ENCODE measurements at places on chromosomes 16 and 17.

GRCh38 chr17:59366773-59367656 is 35.6 kb downstream of the YPEL2 start:
- no peak for DNase-seq

GRCh38 chr17:47207143-47208067 is 1.7 kb upstream of the MYL4 start:
- DNase-seq = no peak

DNA sequence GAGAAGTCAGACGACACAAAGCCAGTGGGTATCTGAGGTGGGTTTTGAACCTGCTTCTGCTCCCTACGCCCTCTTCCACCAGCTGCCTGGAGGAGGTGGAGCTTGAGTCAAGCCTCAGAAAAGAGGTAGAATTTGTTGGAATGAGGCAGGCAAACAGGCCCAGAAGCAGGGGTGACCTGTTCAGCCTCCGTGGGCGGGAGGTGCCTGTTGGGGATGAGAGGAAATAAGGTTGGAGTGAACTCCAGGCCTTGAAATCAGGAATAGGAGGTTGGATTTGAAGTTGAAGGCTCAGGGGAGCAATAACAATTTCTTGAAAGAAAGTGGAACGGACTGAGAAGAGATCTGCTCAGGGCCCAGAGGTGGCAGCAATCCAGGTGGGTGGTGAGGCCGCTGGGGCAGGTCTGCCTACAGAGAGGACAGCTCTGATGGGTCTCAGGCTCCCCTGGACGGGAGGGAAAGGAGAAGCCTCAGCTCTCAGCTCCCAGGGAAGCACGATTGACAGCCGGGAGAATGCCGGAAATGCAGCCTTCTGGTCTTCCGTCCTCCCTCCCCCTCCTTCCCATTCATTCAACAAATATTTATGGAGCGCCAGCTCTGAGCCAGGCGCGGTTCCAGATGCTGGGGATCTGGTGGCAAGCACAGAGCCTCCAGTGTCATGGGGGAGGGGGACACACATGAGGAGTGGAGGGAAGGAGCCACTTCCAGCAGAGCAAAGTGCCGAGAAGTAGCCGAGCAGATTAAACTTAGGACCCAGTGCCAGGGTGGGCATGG is 61.9 kb upstream of the CIBAR2 start:
- no peak for DNase-seq

DNA sequence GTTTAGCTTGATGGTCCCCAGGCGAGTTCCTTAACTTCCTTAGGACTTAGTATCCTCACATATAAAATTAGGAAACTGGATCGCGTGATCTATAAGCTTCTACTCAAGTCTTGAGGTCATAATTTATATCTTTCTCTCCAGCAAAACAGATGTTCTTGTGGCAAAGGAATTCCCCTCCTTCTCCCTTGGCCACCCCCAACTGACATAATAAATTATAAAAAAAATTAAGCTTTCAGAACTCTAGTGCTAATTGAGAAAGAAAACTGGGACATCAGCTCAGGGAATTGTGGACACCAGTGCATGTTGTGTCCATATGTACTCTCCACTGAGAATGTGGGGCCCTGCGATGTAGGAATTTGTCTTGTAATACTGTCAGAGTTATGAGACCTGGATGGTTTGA is 13.5 kb downstream of the GNAO1 start:
- DNase-seq = no peak

- no peak for DNase-seq
Observed at GRCh38 chr16:49545741-49546448, 172.3 kb downstream of the C16orf78 start.

GRCh38 chr17:67055041-67055443 is 10.7 kb downstream of the CACNG1 start:
- DNase-seq = no peak

DNA sequence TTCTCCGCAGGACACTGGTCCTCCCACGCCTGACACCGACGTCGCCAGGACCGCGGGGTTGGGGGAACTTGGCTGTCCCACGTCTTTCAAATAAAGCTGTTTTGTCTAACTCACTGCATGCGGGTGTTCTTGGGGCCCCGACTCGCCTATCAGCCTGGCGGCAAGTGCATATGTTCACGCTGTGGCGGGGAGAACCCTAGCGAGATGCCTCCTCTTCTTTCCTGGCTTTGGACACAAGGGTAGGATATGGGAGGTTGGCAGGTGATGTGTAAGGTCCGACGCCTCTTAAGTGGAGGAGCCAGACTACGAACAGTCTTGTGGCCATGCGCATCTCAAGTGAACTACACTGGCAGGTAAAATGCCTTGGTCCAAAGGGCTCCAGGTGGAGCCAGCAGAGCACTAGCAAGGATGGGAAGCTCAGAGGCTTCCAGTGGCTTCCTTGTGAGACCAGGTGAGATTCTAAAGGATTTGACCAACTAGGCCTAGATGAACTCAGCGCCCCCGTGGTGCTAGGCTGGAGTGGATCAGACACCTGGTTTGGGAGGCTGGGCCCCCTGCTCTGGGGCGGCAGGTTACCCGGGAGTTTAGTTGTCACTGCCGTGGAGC is 873 bp upstream of the RPS2 start:
- peak; percentile 22 for DNase-seq

DNA sequence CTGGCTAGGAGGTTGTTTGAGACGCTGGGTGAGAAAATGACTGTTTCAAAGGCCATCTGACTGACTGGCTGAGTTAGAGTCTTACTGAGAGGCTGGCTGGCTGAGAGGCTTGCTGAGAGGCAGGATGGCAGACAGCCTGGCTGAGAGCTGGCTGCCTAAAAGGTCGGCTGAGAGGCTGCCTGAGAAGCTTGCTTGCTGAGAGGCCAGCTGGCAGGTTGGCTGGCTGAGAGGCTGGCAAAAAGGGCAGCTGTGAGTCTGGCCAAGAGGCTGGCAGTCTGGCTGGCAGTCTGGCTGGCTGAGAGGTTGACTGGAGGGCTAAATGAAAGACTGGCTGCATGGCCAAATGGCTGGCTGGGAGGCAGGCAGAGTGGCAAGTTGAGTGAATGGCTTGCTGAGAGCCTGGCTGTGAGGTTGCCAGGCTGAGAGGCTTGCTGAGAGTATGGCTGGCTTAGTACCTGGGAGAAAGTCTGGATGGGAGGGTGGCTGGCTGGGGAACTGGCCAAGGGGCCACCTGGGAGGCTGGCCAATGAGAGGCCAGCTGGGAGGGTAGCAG is 35.3 kb upstream of the ACSM2B start:
- DNase-seq = no peak

DNA sequence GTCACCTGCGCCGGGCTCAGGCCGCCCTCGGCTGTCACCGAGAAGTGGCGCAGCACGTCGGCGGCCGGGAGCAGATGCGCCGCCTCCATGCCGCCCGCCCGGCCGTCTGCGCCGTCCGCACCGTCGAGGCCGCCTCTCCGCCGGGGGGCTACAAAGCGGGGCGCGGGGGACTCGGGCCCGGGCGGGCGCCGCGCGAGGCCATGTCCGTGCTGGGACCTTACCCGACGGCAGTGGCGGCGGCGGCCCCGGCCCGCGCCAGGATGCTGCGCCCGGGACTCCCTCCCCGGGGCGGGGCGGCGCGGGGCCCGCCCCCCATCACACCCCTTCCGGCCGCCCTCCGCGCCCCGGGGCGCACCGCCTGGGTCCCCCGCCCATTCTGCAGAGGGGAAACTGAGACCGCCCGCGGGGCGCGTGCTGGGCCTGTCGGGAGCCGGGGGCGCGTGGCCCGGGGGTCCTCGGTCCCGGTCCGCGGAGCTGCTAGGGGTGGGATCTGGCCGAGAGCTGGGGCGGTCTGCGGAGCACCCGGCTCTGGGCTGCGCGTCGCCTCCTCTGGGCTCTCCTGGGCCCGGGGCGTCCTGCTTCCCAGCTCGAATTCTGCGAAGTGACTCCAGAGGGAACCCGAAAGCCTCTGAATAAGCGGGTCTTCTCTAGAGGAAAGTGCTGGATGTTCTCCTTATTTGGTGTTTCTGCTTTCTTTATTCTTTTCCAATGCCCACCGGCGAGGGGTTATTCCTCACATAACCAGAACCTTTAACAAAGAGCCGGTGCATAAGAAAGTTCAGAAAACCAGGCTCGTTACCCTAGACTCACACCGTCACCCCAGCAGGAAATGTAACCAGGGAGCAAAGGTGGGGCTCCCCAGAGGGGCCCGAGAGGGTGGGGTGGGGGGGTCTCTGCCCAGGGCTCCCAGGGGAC is at the start of gene ATP2A3:
Gene ATP2A3 (minus strand): TSS at position 235 of the 915 bp plus-strand sequence. CDS start 146 bp downstream, at position 89.
- peak; percentile 54 for DNase-seq

DNA sequence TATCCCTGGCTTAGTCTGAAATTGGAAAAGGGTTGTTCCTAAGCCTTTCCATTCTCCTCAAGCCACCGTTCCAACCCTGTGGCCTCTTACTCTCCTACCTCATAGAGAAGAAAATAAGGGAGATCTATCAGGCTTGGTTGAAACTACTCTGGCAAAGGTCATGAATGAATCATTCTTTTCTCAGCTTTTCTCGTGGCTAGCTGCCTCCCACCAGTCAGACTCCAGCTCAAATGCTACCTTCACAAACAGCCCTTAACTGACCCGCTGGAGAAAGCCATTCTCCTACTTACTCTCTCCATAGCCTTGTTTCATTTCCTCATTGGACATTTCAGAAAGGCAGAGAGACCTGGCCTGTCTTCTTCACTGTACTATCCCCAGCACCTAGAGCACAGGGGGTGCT is 8.9 kb downstream of the MYH10 start:
- DNase-seq = no peak

- DNase-seq = no peak
Observed at GRCh38 chr16:71338632-71339031, 19.9 kb upstream of the CALB2 start.

GRCh38 chr17:1201132-1201702 is 21.4 kb upstream of the ABR start:
- no peak for DNase-seq

DNA sequence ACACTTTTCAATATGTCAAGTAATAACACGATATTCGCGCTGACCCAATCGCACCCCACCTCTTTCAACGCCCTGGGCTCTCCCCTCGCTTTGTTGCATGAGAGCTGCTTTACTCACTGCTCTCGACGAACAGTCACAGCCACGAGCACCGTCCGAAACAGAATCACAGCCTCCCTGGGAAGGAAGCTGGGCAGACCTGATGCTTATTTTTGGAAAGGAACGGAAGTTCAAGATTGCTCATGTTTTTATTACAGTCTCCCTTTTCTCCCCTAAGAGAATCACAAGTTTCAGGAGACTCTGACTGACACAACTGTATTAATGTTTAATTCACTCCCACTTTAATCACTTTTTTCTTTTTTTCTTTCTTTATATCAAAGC is 67.8 kb downstream of the ANKRD11 start:
- peak; percentile 57 for DNase-seq

DNA sequence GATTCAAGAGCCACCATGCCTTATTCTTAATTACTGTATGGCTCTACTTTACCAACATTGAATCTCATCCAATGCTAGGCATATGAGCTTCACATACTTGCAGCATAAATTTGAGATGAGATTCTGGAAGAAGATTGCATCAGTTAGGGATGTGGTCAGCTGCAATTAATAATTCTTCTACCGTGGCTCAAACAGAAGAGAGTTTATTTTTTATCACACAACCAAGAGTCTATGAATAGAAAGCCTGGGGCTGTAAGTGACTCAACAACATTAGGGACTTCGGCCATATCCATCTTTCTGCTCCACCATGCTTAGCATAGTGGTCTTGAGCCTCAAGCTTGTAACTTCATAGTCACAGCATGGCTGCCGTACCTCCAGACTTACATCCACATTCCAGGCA is 179.4 kb upstream of the IRX6 start:
- no peak for DNase-seq

GRCh38 chr16:51133688-51134087 is 17.4 kb downstream of the SALL1 start:
- no peak for DNase-seq

DNA sequence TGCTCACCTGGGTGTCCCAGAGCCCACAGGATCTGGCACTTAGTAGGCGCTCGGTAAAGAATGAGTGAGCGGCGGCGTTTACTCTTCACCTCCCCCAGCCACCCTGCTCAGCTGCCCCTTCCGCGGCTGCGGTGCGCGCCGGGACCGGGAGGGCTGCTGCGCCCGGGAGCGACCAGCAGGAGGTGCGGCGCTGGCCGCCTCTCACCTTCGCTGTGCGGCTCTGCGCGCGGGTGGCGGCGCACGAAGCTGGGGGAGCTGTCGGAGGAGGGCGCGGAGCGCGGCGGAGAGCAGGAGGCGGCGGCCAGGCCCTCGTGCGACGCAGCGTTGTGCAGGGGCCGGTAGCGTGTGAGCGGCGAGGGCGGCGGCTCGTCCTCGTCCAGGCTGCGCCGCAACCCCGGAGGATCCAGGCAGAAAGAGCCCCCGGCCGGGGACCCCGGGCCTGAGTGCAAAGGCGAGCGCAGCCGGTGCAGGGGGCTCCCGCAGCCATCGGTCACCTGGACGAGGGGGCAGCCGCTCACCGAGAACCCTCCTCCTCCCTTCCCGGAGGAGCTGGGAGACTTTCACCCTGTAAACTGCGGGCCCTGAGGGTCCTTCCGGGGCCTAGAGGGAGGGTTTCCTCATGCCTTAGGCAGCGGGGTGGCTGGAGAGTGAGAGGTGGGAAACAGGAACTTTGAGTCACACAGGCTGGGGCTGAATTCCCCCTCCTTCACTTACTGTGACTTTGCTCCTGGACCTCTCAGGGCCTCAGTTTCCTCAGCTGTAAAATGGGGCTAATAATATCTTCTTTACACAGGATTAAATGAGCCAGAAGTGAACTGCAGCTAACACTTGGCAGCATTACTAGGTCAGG is 12.5 kb downstream of the SAMD14 start:
- DNase-seq = peak; percentile 67

DNA sequence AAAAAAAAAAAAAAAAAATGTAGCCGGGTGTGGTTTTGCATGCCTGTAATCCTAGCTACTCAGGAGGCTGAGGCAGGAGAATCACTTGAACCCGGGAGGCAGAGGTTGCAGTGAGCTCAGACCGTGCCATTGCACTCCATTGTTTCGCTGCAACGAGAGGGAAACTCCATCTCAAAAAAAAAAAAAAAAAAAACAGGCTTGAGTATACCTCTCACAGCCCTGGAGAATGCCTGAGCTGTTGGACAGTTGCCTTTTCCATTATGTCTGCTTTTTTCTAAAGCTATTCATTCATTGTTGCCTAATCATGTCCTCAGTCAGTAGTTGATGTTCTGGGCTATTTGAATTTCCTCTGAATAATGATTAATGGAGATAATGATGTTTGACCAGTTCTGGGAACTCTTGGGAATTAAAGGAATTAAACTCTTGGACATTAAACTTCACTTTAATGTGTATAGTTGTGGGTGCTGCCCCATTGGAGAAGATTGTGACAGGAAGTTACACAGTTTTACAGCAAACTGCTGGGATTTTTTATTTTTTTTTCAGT is 11.8 kb downstream of the HMOX2 start:
- no peak for DNase-seq

GRCh38 chr16:79347277-79347676 is 253.3 kb downstream of the MAF start:
- no peak for DNase-seq

DNA sequence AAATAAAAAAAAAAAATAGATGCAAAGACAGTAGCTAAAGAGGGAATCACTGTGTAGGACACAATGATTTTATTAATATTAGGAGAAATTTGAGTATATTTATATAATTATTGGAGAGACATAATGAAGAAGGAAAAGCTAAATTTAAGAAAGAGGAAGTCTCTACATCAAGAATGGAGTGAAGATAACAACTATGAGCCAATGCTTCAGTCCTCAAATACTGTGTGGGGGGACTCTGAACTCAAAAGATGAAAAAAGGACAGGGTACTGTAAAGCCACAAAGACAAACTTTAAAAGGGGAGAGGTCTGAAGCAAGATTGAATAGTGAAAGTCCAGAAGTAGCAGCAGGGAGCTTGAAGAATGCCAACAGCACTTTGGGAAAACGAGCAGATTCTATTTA is 44.7 kb downstream of the SKAP1 start:
- DNase-seq = no peak

GRCh38 chr16:79721270-79721669 is 120.7 kb upstream of the MAF start:
- DNase-seq = no peak

Data from stimulated activated CD4-positive, alpha-beta T cell treated with anti-CD3 and anti-CD28 coated beads, Interleukin-1b, Interleukin-23, amount 100 ng/mL, for 48 hours (primary cell).